ENCODE measurements at places on chromosomes 16 and 17. TPM values are rescaled to one million over a fixed set of nuclear protein-coding genes. Genes with fewer than 3 reads are reported as not detected.

MPP3 gene
- 84.6 TPM for total RNA-seq

ZG16 gene
- not detected for total RNA-seq

GRCh38 chr17:28018439-28019070, 23.9 kb upstream of the NLK start:
- no peaks in the 10 kb centered on the region for H3K27me3 ChIP-seq
- peak; percentile 37 for DNase-seq
- H3K4me1 ChIP-seq = no peaks in the 10 kb centered on the region
- H3K27ac ChIP-seq = no peak overlapping the region

CD300A gene
- 16.4 TPM for total RNA-seq

ZFP3 gene
- 4.2 TPM for total RNA-seq

GRCh38 chr17:39935909-39936308, 8.4 kb downstream of the LRRC3C start:
- H3K27ac ChIP-seq = no peak overlapping the region
- H3K4me1 ChIP-seq = no peaks in the 10 kb centered on the region
- no peaks in the 10 kb centered on the region for H3K27me3 ChIP-seq

CTRB1 gene
- not detected for total RNA-seq

DNA sequence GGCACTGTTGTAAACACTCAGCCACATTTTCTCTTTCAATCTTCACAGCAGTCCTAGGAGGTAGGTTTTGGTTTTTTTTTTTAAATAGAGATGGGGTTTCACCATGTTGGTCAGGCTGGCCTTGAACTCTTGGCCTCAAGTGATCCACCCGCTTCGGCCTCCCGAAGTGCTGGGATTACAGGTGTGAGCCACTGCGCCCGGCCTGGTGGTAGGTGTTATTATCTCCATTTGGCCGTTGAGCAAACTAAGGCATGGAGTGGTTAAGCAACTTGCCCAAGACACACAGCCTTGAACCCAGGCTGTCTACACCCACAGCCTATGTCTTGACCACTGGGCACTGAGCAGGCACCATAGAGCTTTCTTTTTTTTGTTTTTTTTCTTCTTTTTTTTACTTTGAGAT, 8.6 kb downstream of the SGCA start:
- no peak for DNase-seq
- H3K27me3 ChIP-seq = no peaks in the 10 kb centered on the region
- H3K4me1 ChIP-seq = peaks cover 27% of the 10 kb centered on the region
- H3K27ac ChIP-seq = no peak overlapping the region
- H3K4me3 ChIP-seq = no peak overlapping the region

DNA sequence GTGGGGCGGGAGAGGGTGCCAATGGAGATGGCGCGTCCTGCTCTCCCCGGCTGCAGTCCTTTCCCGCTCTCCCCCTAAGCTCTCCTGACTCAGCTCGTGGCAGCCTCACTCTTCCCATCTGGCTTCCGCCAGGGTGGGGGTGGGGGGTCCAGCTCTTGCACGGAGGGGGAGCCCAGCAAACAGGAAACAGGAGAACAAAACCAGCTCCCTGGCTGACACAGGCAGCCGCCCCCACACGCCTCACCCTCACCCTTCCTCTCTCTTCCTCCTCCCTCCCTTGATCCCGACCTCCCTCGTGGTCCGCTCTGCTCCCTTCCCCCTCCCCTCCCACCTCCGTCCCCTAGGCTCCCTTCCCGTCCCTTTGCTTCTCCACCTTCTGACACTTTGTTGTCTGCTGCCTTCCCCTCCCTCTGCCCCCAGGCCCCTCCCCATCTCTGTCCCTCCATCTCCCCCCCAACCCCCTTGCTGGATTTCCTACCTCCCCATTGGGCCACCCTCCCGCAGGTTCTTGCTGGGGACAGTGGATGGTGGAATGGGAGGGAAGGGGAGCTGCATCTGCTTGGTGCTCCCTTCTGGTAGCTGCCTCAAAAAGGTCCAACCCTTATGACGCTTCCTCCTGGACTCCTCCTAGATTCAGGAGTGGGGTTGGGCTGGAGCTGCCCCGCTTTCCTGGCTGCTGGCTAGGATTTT, 23.7 kb downstream of the ARHGAP23 start:
- DNase-seq = no peak
- H3K27ac ChIP-seq = peak overlapping the region; percentile 87
- peak overlapping the region; percentile 27 for H3K4me3 ChIP-seq
- H3K27me3 ChIP-seq = no peaks in the 10 kb centered on the region
- no peaks in the 10 kb centered on the region for H3K36me3 ChIP-seq
- H3K4me1 ChIP-seq = peaks cover 64% of the 10 kb centered on the region

DNA sequence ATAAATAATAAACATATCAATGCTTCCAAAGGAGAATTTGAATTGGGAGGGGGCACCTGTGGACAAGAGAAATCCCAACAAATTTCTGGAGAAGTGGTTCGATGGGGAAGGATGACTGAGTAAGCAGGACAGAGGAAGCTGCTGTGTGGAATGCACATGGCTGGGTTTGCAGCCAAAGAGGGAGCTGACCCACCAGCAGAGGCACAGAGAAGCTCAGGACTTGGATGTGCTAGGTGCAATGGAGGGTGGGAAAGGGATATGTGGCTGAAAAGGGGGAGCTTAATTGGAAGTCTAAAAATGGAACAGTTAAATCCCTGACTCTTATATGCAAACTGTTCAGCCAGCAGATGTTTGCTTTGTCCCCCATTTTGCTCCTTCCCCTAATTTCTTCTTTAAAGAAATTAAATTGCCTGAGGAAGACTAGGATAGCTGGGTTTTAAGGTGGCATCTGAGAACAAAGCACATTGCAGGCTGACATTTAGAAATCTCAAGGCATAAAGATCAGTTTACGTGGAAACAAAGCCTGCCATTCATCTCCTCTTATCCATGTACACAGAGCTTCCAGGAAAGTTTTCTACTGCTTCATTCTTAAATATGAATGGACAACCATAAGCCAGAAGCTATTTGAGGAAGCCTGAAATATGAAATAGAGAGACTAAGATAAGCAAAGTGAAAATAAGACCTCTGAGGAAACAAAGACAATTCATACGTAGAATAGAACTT, 23.0 kb upstream of the TNS4 start:
- H3K4me3 ChIP-seq = no peak overlapping the region
- H3K4me1 ChIP-seq = no peaks in the 10 kb centered on the region
- no peaks in the 10 kb centered on the region for H3K36me3 ChIP-seq
- DNase-seq = no peak

DNA sequence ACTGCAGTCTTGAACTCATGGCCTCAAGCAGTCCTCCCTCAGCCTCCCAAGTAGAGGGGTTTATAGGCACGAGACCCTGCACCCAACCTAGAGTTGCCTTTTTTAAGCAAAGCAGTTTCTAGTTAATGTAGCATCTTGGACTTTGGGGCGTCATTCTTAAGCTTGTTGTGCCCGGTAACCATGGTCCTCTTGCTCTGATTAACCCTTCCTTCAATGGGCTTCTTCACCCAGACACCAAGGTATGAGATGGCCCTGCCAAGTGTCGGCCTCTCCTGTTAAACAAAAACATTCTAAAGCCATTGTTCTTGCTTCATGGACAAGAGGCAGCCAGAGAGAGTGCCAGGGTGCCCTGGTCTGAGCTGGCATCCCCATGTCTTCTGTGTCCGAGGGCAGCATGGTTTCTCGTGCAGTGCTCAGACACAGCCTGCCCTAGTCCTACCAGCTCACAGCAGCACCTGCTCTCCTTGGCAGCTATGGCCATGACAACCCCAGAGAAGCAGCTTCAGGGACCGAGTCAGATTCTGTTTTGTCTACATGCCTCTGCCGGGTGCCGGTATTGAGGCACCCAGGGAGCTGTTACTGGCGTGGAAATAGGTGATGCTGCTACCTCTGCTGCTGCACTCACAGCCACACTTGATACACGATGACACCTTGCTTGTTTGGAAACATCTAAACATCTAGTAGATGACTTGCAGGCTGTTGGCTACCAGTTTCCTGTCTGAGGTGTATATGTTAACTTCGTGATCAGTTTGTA, 3.3 kb downstream of the RPL13 start:
- DNase-seq = no peak
- H3K4me1 ChIP-seq = peaks cover 66% of the 10 kb centered on the region
- H3K27me3 ChIP-seq = no peaks in the 10 kb centered on the region
- peaks cover 35% of the 10 kb centered on the region for H3K36me3 ChIP-seq
- H3K4me3 ChIP-seq = no peak overlapping the region

- peak; percentile 60 for DNase-seq
- H3K4me1 ChIP-seq = peaks cover 98% of the 10 kb centered on the region
- H3K36me3 ChIP-seq = no peaks in the 10 kb centered on the region
- H3K27me3 ChIP-seq = no peaks in the 10 kb centered on the region
- H3K4me3 ChIP-seq = no peak overlapping the region
- H3K27ac ChIP-seq = peak overlapping the region; percentile 84
Observed at GRCh38 chr17:77383613-77384608, 243.1 kb downstream of the SEC14L1 start.

TRIM65 gene
- 35.1 TPM for total RNA-seq
